ENCODE measurements at places on chromosomes 5 and 9. TPM values are rescaled to one million over a fixed set of nuclear protein-coding genes. Genes with fewer than 3 reads are reported as not detected.

GFI1B gene
- not detected for polyA plus RNA-seq

NKD2 gene
- 0.20 TPM for polyA plus RNA-seq

ROR2 gene
- polyA plus RNA-seq, result not detected

SHOC1 gene
- polyA plus RNA-seq, result 0.11 TPM

PDZD2 gene
- 0.39 TPM for polyA plus RNA-seq

TEX48 gene
- polyA plus RNA-seq, result not detected

FOXE1 gene
- not detected for polyA plus RNA-seq

ANKRA2 gene
- polyA plus RNA-seq, result 32.7 TPM

UBE2QL1 gene
- polyA plus RNA-seq, result not detected

STC2 gene
- polyA plus RNA-seq, result 2.5 TPM

EFCAB9 gene
- polyA plus RNA-seq, result not detected

OMD gene
- polyA plus RNA-seq, result 0.70 TPM

SH3GL2 gene
- not detected for polyA plus RNA-seq

ZNF483 gene
- 0.20 TPM for polyA plus RNA-seq

PCDHB16 gene
- polyA plus RNA-seq, result not detected

IFNB1 gene
- not detected for polyA plus RNA-seq

PSAT1 gene
- polyA plus RNA-seq, result 126 TPM

DNA sequence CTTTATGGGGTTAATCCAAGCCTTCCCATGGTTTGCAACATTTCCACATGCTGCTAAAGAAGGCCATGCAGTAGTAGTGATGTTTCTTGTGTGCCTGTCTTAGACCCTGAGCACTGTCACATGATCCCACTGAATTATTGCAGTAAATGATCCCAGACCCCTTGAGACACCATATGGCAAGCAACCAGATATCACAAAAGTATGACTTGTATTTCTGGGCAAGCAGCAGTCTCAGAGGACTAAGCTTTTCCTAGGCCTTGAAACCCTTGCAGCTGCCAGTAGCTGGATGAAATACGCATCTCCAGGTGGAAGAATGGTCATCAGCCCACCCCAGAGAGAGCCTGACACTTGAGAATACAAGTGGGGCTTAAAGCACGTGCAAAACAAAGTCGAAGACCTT is 41.8 kb downstream of the CDO1 start:
- no peak overlapping the region for H3K4me3 ChIP-seq
- H3K36me3 ChIP-seq, result no peaks in the 10 kb centered on the region
- DNase-seq, result no peak
- H3K27ac ChIP-seq, result no peak overlapping the region
- no peaks in the 10 kb centered on the region for H3K4me1 ChIP-seq

DNA sequence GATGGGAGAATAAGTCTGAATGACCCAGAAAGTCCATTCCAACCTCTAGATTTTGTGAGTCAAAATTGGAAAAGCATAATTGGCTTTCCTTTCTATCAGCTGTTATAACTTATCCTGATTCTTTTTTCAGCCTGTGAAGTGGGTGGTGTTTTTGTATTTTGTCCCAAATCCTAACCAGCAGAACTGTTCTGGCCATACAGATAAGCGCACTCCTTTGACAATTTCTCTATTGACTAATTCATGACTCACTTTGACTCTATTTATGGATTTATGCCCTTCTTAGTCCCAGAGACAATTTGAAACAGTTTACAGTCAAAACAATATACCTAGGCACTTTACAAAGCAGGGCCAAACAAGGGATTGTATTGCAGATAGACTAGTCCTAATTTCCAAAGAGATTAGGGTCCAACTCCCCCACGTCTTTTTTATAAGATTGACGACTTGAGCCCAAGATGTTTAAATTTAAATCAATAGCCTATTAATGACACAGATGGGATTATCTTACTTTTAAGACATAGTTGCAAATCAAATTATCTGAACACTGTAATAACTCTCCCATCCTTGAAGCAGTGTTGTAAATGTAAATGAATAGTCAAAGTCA is 301.7 kb upstream of the SEMA6A start:
- H3K36me3 ChIP-seq, result no peaks in the 10 kb centered on the region
- no peaks in the 10 kb centered on the region for H3K27me3 ChIP-seq
- no peak for DNase-seq

DNA sequence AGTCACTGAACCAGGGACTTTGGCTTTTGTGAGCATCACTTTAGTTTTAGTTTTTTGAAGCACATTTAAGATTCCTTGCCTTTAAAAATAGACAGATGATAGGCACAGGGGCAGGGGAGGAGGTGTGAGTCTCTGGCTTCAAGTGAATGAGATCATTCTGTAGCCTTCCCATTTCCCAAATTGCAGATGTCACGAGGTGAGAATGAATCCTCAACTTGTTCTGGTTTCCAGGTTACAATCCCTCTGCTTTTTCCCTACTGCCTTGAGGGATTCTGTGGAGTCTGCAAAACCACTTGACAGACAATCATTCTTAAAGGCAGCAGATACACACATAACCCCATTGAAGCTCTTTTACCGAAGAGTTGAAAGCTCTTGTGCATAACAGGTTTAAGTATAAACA is 332.4 kb downstream of the DMAC1 start:
- DNase-seq, result no peak
- H3K27me3 ChIP-seq, result no peaks in the 10 kb centered on the region
- no peaks in the 10 kb centered on the region for H3K36me3 ChIP-seq
- H3K4me1 ChIP-seq, result no peaks in the 10 kb centered on the region

DNA sequence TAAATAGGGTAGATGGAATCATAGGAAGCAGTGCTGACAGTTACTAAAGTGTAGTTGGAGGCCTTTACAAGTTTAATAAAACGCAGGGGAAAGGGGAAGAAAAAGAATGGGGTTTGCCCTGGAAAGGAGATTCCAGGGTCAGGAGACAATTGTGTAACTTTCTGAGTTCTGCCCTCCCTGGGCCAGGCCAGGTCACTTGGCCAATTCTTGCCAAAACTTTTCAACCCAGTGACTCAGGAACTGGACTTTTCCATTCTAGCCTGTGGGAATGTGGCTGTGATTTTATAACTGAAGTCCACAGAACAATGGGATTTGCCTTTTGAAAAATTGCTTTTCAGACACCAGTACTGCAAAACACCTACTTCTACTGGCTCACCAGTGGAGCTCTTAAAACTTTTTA is 289.8 kb upstream of the ANKRD55 start:
- H3K4me3 ChIP-seq, result no peak overlapping the region
- no peak for DNase-seq
- H3K36me3 ChIP-seq, result no peaks in the 10 kb centered on the region
- H3K4me1 ChIP-seq, result no peaks in the 10 kb centered on the region
- no peak overlapping the region for H3K27ac ChIP-seq
- peaks cover 2% of the 10 kb centered on the region for H3K27me3 ChIP-seq

DNA sequence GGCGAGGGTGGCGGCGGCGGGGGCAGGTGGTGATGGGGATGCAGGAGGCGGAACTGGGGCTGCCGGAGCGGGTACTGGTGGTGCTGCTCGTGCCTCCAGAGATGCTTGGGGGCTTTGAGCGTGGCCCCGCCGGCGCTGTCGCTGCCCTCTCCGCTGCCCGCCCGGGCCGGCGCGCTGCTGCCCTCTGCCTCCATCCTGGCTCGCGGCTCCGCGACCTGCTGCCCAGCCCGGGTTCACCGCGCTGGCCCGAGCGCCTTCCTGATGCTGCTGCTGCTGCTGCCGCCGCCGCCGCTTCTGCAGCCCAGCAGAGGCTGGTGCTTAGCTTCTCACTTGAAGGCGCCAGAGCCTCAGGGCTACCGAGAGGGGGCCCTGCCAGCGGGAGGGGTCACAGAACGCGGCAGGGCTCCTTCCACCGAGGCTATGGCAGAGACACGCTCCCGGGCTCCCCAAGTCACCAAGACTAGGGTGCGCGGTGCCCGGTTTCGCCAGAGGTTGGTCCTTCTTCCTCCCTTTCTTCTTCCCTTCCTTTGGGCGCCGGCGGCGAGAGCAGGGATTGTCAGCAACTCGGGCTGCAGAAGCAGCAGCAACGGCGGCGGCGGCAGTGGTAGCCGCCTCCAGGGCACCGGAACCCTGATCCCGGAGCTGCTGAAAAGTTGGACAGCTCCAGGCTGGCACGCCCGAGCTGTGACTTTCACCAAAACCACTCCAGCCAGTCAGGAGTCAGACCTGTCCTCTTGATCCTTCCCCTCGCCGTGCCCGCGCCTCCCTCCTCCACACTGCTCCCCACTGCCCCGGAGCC is at the start of gene PDE4D:
TSS of gene PDE4D (minus strand) at position 298 of the 799 bp plus-strand sequence.
- H3K27ac ChIP-seq, result no peak within 1 kb of the TSS
- H3K4me1 ChIP-seq, result no peaks in the 10 kb centered on the region
- H3K4me3 ChIP-seq, result no peak within 1 kb of the TSS
- no peaks in the 10 kb centered on the region for H3K27me3 ChIP-seq
- no peak for DNase-seq
- no peaks in the 10 kb centered on the region for H3K36me3 ChIP-seq

DNA sequence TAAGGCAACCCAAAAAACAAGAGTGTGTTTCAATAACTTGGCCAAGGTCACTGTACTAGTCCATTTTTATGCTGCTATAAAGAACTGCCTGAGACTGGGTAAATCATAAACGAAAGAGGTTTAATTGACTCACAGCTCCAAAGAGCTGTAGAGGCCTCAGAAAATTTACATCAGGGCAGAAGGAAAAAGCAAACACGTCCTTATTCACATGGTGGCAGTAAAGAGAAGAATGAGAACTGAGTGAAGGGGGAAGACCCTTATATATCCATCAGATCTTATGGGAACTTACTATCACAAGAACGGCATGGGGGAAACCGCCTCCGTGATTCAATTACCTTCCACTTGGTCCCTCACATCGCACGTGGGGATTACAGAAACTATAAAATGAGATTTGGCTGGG is 64.3 kb upstream of the CAMK4 start:
- H3K4me3 ChIP-seq, result no peak overlapping the region
- DNase-seq, result no peak
- no peak overlapping the region for H3K27ac ChIP-seq
- no peaks in the 10 kb centered on the region for H3K27me3 ChIP-seq
- no peaks in the 10 kb centered on the region for H3K36me3 ChIP-seq

DNA sequence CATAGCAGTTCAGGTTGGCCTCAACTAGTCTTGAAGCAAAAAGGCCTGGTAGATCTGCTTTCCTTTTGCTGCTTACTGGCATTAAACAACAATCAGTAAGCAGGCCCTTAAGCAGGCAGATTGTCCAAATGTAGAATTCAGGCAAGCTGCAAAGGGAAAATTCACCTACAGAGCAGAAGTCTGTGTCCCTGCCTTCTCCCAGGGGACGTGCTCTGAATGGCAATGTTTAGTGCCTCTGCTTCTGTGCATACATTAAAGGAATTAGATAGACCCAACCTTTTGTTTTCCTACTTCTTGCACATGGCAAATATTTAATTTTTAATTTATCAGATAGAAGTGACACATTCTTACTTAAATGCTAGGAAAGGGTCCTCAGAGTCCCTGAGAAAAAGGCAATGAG is 328.8 kb upstream of the PIK3R1 start:
- no peak for DNase-seq
- no peak overlapping the region for H3K4me3 ChIP-seq
- no peaks in the 10 kb centered on the region for H3K4me1 ChIP-seq
- H3K27me3 ChIP-seq, result no peaks in the 10 kb centered on the region
- H3K36me3 ChIP-seq, result no peaks in the 10 kb centered on the region
- H3K27ac ChIP-seq, result no peak overlapping the region

- H3K4me3 ChIP-seq, result no peak overlapping the region
- DNase-seq, result no peak
- H3K27ac ChIP-seq, result no peak overlapping the region
- H3K36me3 ChIP-seq, result no peaks in the 10 kb centered on the region
- peaks cover 7% of the 10 kb centered on the region for H3K4me1 ChIP-seq
These were observed 92.6 kb downstream of the EFNA5 start for GRCh38 chr5:107578051-107578635.

DNA sequence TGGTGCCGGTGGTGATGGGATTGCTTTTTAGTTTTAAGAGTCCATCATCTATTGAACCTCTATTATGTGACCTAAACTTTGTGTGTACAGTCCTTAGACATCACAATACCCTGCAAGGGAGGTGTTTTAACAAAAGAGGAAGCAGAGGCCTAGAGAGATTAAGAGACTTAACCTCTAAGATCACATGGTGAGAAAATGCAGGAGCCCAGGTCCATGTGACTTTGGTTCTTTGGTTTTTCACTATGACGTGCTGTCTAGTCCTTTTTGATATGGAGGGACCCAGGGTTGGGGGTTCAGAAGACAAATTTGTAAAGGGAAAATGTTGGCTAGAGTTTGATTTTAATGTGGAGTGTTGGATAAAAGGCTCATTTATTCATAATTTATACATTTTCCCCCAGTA is 34.1 kb upstream of the TRMT10B start:
- no peaks in the 10 kb centered on the region for H3K36me3 ChIP-seq
- H3K4me3 ChIP-seq, result no peak overlapping the region
- H3K27me3 ChIP-seq, result 0 out of 2 replicates have a peak, but pooled peaks cover 3% of the 10 kb centered on the region
- H3K27ac ChIP-seq, result no peak overlapping the region
- no peak for DNase-seq
- H3K4me1 ChIP-seq, result no peaks in the 10 kb centered on the region

GRCh38 chr5:71503536-71503935 is 48.1 kb downstream of the BDP1 start:
- DNase-seq, result no peak
- no peaks in the 10 kb centered on the region for H3K4me1 ChIP-seq
- no peak overlapping the region for H3K27ac ChIP-seq
- peaks cover 19% of the 10 kb centered on the region for H3K36me3 ChIP-seq

- no peak overlapping the region for H3K4me3 ChIP-seq
- no peaks in the 10 kb centered on the region for H3K4me1 ChIP-seq
- peak; percentile 8 for DNase-seq
- no peak overlapping the region for H3K27ac ChIP-seq
- no peaks in the 10 kb centered on the region for H3K36me3 ChIP-seq
- H3K27me3 ChIP-seq, result no peaks in the 10 kb centered on the region
These were observed 165.6 kb downstream of the YTHDC2 start for GRCh38 chr5:113678924-113679575.

GRCh38 chr5:146744068-146744745 is 134.3 kb downstream of the PPP2R2B start:
- H3K27ac ChIP-seq, result no peak overlapping the region
- no peaks in the 10 kb centered on the region for H3K36me3 ChIP-seq
- H3K4me1 ChIP-seq, result no peaks in the 10 kb centered on the region
- no peak overlapping the region for H3K4me3 ChIP-seq
- H3K27me3 ChIP-seq, result no peaks in the 10 kb centered on the region

GRCh38 chr5:116872986-116873385 is 298.4 kb upstream of the SEMA6A start:
- no peak overlapping the region for H3K27ac ChIP-seq
- no peaks in the 10 kb centered on the region for H3K4me1 ChIP-seq
- no peaks in the 10 kb centered on the region for H3K36me3 ChIP-seq
- no peak overlapping the region for H3K4me3 ChIP-seq
- no peak for DNase-seq

GRCh38 chr9:73183917-73184861 is 32.5 kb downstream of the ANXA1 start:
- H3K27me3 ChIP-seq, result no peaks in the 10 kb centered on the region
- no peak for DNase-seq
- H3K27ac ChIP-seq, result no peak overlapping the region
- H3K4me3 ChIP-seq, result no peak overlapping the region
- peaks cover 4% of the 10 kb centered on the region for H3K4me1 ChIP-seq

DNA sequence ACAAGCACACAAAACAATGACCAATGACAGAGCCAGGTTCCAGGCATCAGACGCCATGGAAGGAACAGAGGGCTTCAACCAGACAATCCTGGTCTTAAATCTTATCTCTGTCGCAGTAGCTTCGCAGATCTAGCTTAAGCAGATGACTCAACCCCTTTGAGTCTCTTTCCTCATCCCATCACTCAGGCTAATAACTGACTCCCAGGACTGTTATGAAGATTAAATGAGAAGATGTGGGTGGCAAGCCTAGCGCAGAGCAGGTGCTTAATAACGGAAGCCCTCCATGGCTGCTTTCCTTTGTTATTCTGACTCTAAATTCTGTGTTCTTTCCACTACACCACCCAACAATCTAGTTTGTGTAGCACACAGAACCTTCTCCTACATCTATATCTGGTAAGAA is 110.9 kb downstream of the SLC24A2 start:
- H3K4me1 ChIP-seq, result no peaks in the 10 kb centered on the region
- no peak overlapping the region for H3K4me3 ChIP-seq
- no peak for DNase-seq
- no peaks in the 10 kb centered on the region for H3K36me3 ChIP-seq
- no peaks in the 10 kb centered on the region for H3K27me3 ChIP-seq
